ENCODE measurements at places on chromosomes 1 and 21. TPM values are rescaled to one million over a fixed set of nuclear protein-coding genes. Genes with fewer than 3 reads are reported as not detected.

The GPR52 gene
- total RNA-seq, result 0.98 TPM

The RALGPS2 gene
- 3.4 TPM for total RNA-seq

The ZNF362 gene
- total RNA-seq, result 1.1 TPM

DNA sequence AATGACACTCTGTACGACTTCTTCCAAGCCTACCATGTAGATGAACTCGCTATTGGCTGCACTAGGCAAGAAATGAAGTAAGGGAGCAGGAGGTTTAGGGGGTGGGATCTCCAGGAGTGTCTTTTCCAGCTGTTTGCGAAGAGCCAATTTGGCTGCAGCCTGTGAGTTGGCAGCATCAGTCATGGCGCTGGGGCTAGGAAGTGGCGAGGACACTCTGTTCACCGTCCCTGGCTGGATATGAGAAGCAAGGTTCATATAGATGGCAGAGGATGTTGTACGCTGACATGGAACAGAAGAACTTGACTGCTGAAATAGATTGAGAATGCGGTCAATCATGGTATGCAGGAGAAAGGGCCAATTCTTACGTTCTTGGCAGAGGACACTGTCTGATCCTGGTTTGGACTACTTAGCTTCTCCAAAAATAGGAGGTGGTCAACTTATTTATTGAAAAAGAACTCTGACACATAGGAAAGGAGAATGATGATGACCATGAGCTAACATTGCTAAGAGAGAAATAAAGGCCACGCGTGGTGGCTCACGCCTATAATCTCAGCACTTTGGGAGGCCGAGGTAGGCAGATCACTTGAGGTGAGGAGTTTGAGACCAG lies 41.2 kb downstream of the SLC27A3 start:
- no peak for DNase-seq

DNA sequence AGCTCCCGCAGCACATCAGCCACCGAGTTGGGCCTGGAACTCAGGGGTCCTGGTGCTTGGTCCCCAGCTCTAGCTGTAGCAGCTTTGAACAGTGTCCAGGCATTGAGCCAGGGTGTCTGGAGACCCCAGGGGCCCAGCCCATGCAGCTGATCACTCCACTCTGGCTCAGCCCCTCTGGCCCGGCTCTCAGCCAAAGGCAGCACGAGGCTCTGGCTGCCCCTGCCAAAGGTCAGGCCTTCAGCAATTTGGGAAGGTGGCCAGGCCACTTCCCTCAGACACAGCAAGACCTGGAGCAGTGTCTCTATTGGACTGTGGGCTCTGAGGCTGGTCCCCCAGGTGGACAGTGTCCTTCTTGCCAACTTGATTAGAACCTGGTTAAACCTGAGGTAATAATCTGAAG lies 34.4 kb upstream of the RNF19B start:
- DNase-seq, result no peak

- DNase-seq, result no peak
Measured at GRCh38 chr1:53800621-53801020, 37.5 kb downstream of the NDC1 start.

GRCh38 chr1:245313576-245313975 lies 158.8 kb downstream of the KIF26B start:
- no peak for DNase-seq

The KRTAP13-2 gene
- not detected for total RNA-seq

DNA sequence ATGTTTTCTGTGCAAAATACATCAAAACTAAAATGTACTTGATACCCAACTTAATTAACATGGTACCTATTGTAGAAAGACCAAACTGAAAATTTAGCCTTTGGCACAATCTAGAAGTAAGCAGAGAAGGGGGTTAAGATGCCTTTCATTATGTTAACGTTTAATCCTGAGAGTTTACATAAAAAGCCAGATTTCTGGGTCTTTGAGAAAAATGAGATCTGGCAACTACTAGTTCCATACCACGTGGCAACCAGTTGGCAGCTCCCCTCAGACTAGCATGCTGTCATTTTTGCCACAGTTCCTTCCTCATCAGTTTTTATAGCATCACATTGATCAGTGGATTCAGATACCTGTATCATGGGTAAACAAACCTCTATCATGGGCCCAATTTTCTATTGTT lies 1.5 kb downstream of the RO60 start:
- no peak for DNase-seq

DNA sequence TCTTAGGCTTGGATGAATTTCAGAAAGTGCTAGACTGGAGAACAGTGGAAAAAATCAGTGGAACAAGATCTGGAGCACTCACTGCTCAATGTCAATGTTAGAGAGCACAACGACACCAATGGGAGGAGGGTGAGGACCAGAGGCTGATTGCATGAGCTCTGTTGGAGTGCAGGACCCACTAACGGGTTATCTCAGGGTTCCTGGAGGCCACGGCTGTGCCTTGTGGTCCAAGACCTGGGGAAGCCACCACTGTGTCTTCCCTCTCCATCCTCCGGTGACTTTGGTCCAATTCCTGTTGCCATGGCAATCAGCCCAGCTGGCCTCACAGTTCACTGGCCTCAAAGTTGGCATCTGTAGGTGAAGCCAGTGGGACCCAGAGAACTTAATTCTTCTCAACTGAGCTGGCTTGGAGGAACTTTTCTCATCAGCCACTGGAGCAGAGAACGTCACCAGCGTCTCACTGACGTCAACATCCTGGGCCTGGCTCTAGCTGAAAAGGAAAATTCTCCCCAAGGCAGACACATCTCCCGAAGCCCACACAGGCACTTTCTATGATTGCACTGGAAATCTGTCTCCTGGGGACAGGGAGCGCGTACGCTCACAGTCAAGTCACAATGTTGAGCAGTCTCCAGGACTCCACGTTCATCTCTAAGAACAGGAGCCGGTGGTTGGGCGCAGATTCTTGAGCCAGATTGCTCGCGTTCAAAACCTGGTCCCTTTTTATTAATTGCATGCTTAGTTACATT lies 21.9 kb upstream of the GPR157 start:
- DNase-seq, result no peak

DNA sequence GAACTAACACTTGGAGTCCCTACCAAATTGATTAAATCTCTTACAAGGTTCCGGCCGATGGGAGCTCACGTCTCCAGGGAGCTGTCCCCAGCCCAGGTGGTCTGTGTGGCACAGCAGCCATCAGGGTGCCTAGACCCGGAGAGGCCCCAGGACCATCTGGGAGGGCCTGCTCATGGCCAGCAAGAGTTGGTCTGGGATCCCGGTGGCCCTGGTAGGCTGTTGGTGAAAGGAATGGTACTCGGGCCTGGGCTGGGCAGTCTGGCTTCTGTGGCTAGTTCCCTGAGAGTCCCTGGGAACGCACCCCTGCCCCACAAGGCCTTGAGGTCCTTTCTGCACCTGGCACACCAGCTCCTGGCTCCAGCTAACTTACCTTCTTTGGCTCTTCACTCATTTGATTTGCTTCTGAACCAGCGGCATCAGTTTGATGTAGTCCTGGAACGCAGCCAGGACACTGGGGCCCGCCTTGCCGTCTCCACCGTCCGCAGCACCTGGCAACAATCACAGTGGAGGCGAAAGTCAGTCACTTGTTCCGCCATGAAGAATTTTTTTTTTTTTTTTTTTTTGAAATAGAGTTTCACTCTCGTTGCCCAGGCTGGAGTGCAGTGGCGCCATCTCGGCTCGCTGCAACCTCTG lies 62.5 kb downstream of the SCCPDH start:
- no peak for DNase-seq

DNA sequence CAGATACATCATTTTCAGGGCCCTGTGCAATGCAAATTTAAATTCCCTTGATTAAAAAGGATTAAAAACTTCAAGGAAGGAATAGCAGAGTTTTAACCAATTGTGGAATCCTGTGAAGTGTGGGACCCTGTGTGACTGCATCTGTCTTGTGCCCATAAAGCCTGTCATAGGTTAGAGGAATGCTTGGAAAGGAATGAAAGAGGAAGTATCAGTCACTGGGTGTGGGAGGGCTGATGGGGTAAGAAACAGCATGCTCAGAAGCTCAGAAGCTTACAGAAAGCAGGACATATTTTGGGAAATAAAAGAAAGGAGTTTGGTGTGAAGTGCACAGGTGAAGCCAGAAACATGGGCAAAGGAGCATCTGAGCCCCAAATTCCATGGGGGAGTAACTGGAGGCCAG lies 150.8 kb upstream of the ETV3 start:
- no peak for DNase-seq

GRCh38 chr1:36606641-36607262 lies 124.0 kb upstream of the CSF3R start:
- no peak for DNase-seq

The GJB4 gene
- total RNA-seq, result not detected

DNA sequence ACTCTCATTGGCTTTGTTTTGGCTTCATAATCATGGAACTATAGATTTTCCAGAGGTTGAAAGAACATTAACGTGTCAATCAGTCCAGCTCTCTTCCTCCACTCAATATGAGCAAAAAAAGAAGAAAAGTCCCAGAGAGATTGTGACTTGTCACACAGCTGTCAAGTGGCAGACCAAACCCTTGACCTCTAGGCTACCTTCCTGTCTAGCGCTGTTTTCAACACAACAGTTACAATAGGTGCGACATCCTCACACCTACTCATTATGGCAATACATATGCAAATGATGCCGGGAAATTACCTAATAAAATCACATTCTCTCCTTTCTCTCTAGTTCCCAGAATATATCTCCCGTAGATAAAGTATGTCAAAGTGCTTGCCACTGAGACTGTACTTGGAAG lies 1.1 kb downstream of the WARS2 start:
- no peak for DNase-seq

GRCh38 chr1:97805093-97805492 lies 115.7 kb downstream of the DPYD start:
- no peak for DNase-seq

GRCh38 chr1:23601135-23601967 lies 42.0 kb upstream of the ID3 start:
- no peak for DNase-seq

DNA sequence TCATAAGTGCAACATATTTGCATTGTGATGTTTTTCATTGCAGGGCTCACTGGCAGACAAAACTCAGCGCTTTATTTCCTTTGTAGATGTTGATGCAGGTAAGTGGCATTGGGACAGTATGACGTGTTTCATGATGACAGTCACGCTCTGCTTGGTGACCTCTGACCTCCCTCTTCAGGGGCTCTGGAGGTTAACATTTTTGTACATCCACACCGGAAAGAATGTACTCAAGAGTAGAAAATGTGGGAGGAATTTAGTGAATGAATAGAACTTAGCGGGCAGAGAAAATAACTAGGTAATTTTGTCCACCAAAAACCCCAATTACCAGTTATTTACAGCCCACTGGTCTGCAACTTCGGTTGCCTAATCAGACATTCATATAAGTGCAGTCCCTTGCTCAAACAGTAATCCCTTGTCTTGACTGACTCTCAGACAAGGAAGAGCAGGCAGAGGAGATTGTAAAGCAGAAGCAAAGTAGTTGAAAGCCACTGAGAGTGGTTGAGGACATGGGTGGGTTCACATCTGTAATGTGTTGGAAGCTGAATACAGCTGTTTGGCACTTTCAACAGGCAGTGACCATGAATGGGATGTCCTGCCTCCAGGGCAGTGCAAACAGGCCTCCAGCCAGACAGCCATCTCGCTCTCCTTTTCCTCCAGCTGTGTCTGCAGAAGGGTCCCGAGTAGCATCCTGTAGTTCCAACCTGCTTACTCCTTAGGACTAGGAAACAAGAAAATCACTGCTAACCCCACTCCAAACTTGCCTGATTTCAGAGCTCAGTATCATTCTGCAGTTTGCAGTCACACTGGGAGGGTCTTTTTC lies 188.9 kb downstream of the NRIP1 start:
- DNase-seq, result peak; percentile 18

GRCh38 chr1:106785176-106785575 lies 271.3 kb upstream of the PRMT6 start:
- no peak for DNase-seq

DNA sequence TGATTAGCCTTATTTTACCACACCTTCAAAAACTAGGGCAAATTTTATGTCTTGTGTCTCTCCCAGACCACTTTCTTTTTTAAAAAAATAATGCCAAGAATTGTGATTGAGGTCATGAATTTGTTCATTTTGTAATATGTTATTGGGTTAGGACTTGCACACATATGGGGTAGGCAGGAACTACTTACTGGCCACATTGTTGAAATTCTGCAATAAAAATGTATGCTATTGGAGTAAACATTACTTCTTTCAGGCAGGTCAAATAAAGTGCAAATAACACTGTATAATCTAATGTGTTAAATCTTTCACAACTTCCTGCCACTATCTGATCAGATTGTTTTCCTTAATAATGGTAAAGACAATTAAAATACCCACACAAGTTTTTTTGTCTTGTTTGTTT lies 166.6 kb upstream of the COL11A1 start:
- DNase-seq, result no peak

DNA sequence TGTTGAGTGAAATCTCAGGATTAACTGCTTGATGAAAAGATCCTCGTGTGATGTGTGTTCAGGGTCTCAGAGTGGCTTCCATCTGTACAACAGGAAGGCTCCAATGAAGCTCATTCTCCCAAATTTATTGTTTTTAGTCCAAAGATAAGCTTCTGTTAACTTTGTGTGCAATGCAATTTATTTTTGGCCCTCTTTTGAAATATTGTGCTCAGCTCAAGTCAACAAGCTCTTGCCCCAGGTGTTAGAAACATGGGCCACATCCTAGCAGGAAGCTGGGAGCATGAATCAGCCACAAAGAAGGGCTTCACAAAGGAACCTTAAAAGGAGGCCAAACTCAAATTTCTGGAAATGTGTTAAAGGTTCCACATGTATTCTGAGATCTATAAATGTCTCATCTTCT lies 135.7 kb downstream of the PCP4 start:
- DNase-seq, result no peak

The FAM131C gene
- total RNA-seq, result 0.16 TPM

DNA sequence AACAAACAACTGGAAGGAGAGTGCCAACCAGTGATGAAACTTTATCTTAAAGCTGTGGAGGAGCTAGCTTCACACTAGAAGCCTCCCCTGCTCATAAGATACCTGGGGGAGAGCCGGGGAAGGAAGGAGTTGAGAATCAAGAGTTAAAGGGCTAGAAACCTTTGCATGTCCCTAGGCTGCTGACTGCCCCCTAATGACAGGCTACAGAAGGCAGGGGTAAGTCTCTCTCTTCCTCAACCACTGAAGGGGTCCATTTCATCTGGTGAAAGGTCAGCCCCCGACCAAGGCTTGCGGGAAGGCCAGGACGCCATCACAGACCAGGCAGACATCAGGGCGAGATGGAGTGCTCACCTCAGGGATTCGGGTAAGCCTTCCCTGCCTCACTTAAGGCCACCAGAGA lies 65.6 kb upstream of the GRHL3 start:
- DNase-seq, result no peak

The HSD3B2 gene
- 0.96 TPM for total RNA-seq

The LAMC2 gene
- total RNA-seq, result 0.02 TPM

DNA sequence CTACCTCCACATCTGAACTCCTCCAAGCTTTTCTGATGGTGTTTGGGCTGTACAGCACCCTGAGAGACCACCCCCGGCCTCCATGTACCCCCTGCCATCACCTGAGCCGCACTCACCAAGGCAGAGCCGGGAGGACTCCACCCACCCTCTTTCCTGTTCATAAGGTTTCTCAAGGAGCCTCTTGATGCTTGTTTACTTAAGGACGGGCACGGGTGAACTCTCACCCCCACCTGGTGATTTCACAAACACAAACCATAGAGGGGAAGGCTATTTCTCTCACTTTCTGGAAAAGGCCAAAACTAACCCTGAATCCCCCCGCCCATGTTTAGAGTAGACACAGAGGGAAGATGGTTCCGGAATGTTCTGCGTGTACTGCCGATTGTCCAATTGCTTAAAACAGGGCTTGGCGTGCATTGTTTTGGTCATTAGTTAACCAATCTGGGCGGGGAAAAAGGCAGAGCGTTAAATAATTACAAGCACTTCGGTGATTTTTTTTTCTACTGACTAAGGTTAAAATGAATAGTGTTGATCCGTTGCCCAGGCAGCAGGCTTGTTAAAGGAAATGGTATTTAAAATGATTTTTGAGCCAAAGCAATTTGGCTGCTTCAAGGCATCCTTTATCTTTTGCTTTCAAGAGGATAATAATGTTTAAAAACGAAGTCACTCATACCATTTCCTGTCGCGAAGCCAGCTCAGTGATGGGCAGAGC lies 279.8 kb upstream of the VAMP3 start:
- no peak for DNase-seq
